Left renal cortex interstitium (tissue), 4 donors: ENCODE measurements at places on chromosomes 7 and 10.

GRCh38 chr10:46096909-46097575 lies 51.0 kb upstream of the MSMB start:
- DNase-seq = no peak

GRCh38 chr7:30817371-30817767 lies 46.2 kb downstream of the MINDY4 start:
- no peak for DNase-seq

- no peak for DNase-seq
Measured at GRCh38 chr10:4691776-4692175, 134.2 kb upstream of the AKR1E2 start.

GRCh38 chr7:135913404-135913803 lies 63.8 kb downstream of the MTPN start:
- DNase-seq = no peak

DNA sequence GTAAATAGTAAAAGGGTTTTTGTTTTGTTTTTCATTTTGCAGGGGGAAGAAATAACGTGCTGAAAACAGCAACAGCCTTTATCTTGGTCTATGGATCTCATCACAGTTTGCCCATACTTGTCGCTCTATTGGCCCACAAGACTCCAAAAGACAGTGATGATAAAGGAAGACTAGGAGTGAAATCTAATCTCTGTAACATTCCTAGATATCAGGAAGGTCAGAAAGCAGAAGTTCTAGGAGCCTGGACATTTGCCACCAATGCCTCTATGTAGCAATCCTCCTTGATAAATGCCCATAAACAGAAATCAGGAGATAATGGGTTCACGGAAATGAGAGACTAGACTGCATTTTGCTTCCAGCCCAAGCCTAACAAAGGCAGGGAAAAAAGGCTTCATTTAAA lies 8.9 kb downstream of the CUBN start:
- no peak for DNase-seq

DNA sequence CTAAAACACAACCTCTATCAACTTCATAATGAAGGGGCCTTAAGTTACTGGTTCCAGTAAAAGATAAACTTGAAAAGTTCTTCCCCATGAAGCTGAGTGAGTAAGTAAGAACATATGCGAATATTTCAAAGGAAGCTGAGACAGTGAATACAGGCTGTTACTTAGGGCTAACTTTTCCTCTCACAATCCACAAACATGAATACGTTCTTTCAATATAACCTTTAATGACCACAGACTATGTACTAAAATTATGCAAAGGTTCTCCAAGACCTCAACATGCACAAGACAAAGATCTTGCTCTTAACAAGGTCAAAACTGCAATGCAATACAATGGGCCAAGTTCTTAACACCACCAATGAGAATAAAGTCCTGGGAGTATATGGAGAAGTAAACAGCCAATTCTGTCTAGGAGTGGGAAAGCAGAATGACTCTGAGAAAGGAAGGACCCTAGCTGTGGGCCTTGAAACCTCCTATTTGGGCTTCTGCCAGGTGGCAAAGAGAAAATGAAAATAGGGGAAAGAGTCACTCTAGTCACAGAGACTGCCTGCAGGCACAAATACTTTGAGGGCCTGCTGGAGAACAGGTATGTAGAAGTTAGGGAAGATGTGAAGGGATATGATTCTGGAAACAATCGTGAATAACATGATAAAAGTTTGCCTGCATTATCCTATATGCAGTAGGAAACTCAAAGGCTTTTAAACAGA lies 43.7 kb downstream of the OSBPL3 start:
- no peak for DNase-seq

DNA sequence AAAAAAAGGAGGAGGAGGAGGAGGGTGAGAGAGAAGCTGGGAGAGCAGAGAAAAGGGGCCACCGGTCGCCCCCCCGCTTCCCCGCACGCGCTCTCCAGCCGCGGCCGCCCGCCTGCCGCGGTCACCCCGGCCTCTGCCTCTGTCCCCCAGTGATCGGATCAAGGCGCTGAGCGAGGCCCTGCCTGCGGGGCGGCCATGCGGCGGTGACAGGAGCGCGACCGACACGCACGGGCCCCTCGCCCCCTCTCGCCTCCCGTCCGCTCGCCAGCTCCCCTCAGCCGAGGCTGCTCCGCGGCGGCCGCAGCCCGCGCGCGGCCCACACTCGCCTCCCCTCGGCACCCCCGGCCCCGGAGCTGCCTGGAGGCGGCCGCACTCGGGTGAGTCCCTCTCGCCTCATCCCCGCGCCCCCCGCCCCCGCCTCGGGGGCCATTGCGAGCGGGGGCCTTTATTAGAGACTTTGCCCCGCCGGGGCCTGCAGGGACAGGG lies at the start of gene GTF2I:
GTF2I (plus strand) TSS at position 27 of the 486 bp plus-strand sequence. CDS start 31,411 bp downstream, outside the sequence.
- no peak for DNase-seq

GRCh38 chr7:91750091-91750490 lies 130.4 kb downstream of the MTERF1 start:
- no peak for DNase-seq

- DNase-seq = no peak
Measured at GRCh38 chr7:21562385-21562784, 19.5 kb downstream of the DNAH11 start.

GRCh38 chr10:17805330-17805729 lies 3.8 kb upstream of the MRC1 start:
- DNase-seq = no peak

DNA sequence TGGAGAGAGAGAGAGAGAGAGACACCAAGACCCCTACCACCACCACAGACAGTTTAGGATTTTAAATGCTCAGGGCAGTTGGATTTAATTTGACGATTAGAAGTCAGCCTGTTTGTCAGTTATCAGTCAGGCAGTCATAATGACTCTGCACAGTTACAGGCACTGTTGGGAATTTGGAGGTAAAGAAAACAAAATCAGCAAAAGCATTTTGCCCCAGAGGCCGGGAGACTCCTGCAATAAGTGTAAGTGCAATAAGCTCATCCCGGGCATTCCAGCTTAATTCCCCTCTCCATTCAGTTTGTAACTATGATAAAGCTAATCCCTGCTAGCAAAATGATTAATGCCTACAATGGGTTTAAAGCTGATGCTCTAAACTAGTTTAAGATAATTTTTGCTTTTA lies 13.5 kb downstream of the SEMA3C start:
- no peak for DNase-seq

GRCh38 chr7:150322833-150323681 lies at the start of the genes ACTR3C and LRRC61:
ACTR3C (minus strand) TSS chr7:150323545; CDS start chr7:150295296, 28,249 bp downstream.
LRRC61 (plus strand) TSS chr7:150323355; CDS start chr7:150336862, 13,507 bp downstream.
- DNase-seq = peak; percentile 59

DNA sequence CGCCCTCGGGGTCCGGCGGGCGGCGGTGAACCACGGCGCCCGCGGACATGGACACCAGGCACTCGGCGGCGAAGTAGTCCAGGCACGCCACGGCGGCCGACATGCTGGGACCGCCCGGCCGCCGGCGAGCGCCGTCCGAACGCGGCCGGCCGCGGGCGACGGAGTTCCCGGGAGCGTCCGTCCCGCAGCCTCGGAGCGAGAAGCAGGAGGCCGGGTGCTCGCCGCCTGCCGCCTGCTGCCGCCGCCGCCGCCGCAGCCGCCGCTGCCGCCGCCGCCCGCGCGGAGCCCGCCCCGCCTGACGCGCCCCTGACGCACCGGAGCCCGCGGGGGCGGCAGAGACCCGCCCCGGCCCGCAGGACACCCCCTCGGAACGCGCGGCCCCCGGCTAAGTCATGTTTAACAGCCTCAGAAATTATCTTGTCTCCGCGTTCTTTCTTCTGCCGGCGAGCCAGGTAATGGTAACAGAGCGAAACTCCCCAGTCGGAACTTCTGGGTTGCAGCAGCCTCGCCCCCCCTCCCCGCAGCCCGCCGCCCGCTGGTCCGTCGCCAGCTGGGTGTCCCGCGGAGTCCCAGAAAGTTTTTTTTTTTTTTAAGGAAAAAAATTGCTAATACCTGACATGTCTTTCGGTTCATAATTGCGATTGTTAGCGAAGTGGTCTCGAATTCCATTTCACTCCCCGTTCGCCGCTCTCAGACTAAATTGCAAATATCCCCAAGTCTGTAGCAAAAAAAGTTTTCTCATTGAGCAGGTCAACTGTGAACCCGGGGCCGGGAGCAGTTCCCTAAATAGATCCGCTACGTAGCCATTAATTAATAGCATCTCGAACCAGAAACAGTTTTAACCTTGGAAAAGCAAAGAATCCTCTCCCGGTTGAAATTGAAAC lies at the start of gene KLF14:
KLF14 (minus strand) TSS at position 277 of the 884 bp plus-strand sequence; CDS start at position 103, 174 bp downstream.
- no peak for DNase-seq
